ENCODE measurements at places on chromosomes 5 and 9.

DNA sequence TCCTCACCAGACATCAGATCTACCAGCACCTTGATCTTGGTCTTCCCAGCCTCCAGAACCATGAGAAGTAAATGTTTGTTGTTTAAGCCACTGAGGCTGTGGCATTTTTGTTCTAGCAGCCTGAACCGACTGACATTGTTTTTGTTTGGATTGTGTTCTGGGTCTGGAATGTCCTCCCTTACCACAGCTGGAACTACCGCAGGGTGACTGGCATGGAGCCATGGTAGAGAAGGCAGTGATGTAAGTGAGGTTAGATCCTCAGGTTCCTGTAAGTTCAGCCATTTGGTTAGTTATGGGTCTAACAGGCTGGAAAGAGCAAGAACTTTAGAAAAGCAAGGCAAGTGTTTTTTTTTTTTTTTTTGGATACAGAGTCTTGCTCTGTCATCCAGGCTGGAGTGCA, 209.3 kb downstream of the DAB2IP start:
- DNase-seq: no peak

DNA sequence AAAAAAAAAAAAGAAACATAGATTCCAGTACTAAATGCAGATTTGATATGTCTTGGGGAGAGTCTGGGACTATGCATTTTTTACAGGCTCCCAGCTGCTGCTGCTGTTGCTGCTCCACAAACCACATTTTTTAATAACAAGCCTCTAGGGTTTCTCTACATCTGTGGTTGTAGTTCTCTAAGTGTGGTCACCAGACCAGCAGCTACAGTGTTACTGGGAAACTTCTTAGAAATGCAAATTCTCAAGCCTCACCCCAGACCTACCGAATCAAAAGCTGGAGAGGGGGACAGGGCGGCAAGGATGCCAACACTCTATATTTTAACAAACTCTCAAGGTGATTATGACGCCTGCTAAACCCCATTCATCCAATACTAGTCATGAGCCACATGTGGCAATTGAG, 293.4 kb upstream of the PTGER4 start:
- no peak for DNase-seq

DNA sequence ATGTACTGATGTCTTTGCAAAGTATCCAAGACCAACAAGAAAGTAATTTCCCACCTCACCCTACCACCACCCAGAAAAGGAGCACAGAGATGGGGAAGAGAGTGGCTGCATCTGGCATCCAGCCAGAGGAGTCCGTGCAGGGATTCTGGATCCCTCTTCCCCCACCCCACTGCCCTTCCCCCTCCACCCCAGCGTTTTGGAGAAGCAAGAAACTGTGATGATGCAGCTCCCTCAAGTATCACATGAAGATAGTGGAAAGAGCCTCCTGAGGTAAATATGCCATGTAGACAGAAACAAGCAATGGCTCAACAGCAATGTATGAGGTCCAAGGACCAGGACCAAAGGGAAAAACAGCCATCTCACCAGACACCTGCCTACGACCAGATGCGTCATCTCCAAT, 153.8 kb downstream of the DEPDC1B start:
- no peak for DNase-seq

DNA sequence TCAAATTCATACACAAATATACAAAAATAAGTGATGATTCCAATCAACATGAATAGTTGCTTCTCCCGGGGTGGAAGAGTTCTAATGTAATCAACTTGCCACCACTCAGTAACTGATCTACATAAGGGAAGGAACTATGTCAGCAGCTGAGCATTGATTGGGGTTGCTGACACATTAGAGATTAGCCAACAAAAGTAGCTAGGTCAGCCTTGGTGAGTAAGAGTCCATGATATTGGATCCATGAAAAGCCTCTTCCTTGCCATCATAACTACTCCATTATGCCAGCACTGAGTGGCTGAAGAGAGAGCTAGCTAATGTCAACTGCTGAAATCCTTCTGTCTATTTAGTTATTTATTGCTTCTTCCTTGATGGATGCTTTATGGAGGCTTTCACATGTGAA, 309.8 kb downstream of the NFIB start:
- DNase-seq: no peak

DNA sequence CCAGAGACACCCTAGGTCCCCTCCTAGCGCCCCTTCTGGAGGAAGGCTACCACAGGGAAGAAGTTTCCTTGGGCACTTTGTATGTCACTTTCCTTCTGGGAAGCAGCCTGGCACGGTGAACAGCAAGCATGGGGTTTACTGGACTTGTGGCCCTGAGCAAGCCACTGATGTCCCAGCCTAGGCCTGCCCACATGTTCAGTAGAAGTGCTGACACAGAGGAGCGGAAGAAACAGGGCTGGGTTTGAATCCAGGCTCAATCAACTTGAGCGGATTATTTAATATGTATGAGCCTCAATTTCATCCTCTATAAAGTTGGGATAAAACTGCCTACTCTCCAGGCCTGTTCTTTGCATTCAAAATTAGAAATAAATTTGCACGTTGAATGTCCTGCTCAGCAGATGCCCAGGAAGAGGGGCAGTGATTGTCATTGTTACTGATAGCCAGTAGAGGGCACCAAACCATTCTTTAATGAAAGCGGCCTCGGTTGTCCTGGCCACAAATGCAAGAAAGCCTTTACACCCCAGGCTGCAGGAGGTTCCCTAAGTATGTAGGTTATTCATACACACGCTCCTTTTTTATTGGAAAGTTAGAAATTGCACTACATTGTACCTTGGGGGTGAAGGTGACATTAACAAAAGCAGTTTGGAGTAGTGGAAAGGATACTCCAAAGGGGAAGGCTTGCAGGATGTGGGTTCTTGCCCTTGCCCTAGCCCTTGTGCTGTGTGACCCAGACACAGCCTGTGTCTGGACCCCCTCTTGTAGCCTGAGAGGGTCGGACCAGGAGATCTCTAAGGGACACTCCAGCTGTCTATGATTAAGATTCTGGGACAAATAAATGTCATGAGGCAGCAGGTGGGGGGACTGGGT, 13.4 kb upstream of the XPA start:
- DNase-seq: no peak

GRCh38 chr5:120239086-120239485, 225.0 kb upstream of the PRR16 start:
- DNase-seq: no peak

- no peak for DNase-seq
These were observed 490.2 kb downstream of the EBF1 start for GRCh38 chr5:158609333-158610050.
